ENCODE measurements at places on chromosomes 1 and 21. TPM values are rescaled to one million over a fixed set of nuclear protein-coding genes. Genes with fewer than 3 reads are reported as not detected.

CCDC30 gene
- 1.1 TPM for total RNA-seq

FCRLB gene
- 0.97 TPM for total RNA-seq

CD53 gene
- not detected for total RNA-seq

CDCP2 gene
- total RNA-seq = not detected

XCL2 gene
- total RNA-seq = not detected

DENND2D gene
- 0.49 TPM for total RNA-seq

RGS8 gene
- total RNA-seq = under 0.01 TPM

PPIAL4G gene
- not detected for total RNA-seq

SEMA6C gene
- total RNA-seq = 15.6 TPM

LIN28A gene
- total RNA-seq = not detected

Data from bladder microvascular endothelial cell (primary cell).